ENCODE measurements at places on chromosomes 4 and X.

GRCh38 chr4:159101988-159102621 lies 774 bp upstream of the RAPGEF2 start:
- no peak for DNase-seq

DNA sequence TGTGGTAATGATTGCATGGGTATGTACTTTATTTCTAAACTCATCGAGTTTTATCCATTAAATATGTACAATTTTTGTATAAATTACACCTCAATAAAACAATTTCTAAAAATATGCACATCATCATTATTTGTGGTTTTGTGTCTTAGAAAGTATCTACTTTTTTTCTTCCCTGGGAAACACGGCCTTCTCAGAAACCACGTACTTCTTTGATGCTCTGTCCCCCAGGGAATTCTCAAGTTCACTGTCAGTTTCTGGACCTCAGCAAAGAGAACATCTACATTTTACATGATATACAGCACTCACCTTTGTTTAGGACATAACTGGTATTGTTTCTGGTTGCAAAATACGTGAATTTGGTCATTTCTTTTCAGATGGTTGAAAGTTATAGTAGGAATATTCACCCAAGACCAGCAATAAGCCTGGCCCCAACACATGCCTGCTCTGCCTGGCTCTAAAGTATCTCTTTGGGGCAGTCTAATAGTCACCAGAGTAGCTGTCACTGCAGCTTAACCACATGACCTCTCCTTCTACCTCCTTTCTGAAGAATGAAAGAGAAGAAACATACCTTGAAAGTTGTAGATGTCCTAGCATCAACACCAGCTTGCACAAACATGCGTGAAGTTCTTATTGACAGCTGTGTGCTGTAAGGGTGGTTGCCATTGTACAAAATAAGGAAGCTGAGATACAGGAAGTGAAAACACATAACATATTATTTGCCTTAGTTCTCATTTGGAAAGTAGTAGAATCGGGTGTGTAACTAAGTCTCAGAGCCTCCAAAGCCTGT lies 48.4 kb upstream of the SPANXN4 start:
- no peak for DNase-seq

GRCh38 chr4:7638489-7638888 lies 203.8 kb upstream of the PSAPL1 start:
- DNase-seq, result no peak

DNA sequence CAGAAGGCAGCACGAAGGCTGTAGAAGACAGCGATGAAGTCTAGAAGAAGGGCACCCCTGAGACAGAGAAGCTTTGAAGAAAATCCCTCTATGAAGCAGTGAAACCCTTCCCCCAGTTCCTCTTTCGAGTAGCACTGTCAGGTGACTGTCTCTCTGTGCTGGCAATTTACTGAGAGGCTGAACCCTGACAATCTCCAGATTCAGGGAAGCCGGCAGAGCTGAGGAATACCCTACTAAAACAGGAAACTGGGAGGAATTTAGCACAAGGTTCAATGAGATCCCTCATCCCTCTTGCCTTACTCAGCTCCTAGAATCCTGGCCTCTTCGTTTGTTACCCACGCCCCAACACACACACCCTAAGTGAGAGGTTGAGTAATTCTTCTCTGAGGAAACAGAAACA lies 239.7 kb upstream of the NOCT start:
- DNase-seq, result no peak

GRCh38 chr4:99290848-99291786 lies at the start of gene ADH1A:
ADH1A (minus strand) TSS chr4:99290985; CDS start chr4:99290914, 71 bp downstream.
- no peak for DNase-seq

- DNase-seq, result no peak
Observed at GRCh38 chr4:2927696-2928075, 35.5 kb downstream of the NOP14 start.

GRCh38 chr4:73734530-73735001 lies 5.8 kb upstream of the CXCL8 start:
- no peak for DNase-seq

DNA sequence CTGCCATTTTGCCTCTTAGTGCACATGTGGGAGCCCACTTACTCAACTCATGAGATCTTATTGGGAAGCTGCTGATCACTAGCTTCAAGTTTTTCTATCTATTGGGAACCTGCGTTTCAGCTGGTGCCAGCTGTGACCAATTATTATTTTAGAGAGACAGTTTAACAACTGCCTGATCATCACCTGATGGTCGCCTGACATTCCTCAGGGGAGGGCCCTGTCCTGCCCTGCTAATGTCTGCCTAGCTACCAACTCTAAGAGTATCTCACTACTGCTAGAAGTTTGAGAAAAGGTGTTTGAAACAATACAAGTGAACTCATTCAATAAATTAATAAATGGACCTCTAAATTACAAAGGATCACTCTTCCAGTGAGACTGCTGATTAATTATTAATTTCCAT lies 95.5 kb downstream of the PCDH7 start:
- no peak for DNase-seq

DNA sequence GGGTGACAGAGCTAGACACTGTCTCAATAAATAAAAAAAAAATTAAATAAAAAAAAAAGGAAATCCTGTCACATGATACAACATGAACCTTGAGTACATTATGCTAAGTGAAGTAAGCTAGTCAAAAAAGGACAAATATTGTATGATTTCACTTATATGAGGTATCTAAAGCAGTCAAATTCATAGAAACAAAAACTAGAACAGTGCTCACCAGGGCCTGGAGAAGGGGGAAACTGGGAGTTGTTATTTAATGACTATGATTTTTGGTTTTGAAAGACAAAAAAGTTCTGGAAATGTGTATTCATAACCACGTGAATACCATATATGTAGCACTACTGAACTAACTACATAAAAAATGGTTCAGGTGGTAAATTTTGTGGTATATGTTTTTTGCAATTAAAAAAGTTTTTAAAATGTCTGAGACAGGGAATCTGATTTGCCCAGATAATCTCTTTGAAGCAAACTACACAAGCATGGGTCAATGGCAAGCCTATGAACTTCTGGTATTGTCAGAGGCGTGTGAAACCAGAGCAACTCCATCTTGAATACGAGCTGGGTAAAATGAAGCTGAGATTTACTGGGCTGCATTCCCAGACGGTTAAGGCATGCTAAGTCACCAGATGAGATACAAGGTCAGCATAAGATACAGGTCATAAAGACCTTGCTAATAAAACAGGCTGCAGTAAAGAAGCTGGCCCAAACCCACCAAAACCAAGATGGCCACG lies 42.3 kb downstream of the ANAPC10 start:
- DNase-seq, result no peak

Data from germinal center (tissue), 1 donor.